ENCODE measurements at places on chromosomes 1 and 21. TPM values are rescaled to one million over a fixed set of nuclear protein-coding genes. Genes with fewer than 3 reads are reported as not detected.

DNA sequence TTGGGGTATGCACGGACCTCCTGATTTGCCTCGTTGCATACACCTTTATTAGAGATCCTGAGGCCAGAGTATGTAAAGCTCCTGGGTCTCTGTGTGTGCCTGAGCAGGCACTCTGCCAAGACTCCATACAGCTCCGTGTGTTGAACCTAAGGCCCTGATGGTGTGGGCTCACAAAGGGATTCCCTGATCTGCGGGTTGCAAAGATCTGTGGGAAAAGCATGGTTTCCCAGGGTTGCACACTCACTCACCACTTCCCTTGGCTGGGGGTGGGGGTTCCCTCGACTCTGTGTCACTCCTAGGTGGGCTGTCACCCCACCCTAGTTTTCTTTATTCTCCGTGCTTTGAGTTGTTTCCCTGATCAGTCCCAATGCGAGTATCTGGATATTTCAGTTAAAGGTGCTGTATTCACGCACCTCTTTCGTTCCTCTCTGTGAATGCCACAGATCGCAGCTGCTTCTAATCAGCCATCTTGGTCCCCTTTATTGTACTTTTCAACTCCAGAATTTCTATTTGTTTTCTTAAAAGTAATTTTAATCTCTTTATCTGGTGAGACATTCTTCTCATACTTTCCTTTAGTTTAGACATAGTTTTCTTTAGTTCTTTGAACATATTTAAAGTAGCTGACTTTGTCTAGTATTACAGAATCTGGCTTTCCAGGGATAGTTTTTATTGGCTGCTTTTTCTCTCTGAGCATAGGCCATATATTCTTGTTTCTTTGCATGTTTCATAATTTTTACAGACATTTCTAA lies 39.0 kb upstream of the F3 start:
- no peaks in the 10 kb centered on the region for H3K4me1 ChIP-seq
- H3K27ac ChIP-seq = no peak overlapping the region
- no peak overlapping the region for H3K4me3 ChIP-seq

GRCh38 chr1:37673920-37674319 lies 18.4 kb upstream of the CDCA8 start:
- H3K27ac ChIP-seq = peak overlapping the region; percentile 29
- peaks cover 21% of the 10 kb centered on the region for H3K4me1 ChIP-seq
- H3K4me3 ChIP-seq = peak overlapping the region; percentile 46
- H3K36me3 ChIP-seq = no peaks in the 10 kb centered on the region
- peaks cover 40% of the 10 kb centered on the region for H3K27me3 ChIP-seq
- peak; percentile 94 for DNase-seq

- H3K27me3 ChIP-seq = peaks cover 17% of the 10 kb centered on the region
- no peak overlapping the region for H3K4me3 ChIP-seq
- H3K27ac ChIP-seq = no peak overlapping the region
- H3K4me1 ChIP-seq = peaks cover 2% of the 10 kb centered on the region
- no peak for DNase-seq
- H3K36me3 ChIP-seq = no peaks in the 10 kb centered on the region
Measured at GRCh38 chr1:18989176-18989799, 32.8 kb upstream of the IFFO2 start.

CYP4Z1 gene
- not detected for total RNA-seq

GRCh38 chr21:42456457-42456856 lies 39.6 kb downstream of the RSPH1 start:
- no peaks in the 10 kb centered on the region for H3K36me3 ChIP-seq
- peak; percentile 83 for DNase-seq
- peaks cover 46% of the 10 kb centered on the region for H3K4me1 ChIP-seq
- H3K27ac ChIP-seq = peak overlapping the region; percentile 90

- H3K4me3 ChIP-seq = peak overlapping the region; percentile 77
- peak overlapping the region; percentile 99 for H3K27ac ChIP-seq
- peaks cover 73% of the 10 kb centered on the region for H3K4me1 ChIP-seq
- DNase-seq = no peak
Measured at GRCh38 chr1:40379785-40380452, 6.4 kb downstream of the SMAP2 start.

FCRL3 gene
- total RNA-seq = 0.05 TPM

DNA sequence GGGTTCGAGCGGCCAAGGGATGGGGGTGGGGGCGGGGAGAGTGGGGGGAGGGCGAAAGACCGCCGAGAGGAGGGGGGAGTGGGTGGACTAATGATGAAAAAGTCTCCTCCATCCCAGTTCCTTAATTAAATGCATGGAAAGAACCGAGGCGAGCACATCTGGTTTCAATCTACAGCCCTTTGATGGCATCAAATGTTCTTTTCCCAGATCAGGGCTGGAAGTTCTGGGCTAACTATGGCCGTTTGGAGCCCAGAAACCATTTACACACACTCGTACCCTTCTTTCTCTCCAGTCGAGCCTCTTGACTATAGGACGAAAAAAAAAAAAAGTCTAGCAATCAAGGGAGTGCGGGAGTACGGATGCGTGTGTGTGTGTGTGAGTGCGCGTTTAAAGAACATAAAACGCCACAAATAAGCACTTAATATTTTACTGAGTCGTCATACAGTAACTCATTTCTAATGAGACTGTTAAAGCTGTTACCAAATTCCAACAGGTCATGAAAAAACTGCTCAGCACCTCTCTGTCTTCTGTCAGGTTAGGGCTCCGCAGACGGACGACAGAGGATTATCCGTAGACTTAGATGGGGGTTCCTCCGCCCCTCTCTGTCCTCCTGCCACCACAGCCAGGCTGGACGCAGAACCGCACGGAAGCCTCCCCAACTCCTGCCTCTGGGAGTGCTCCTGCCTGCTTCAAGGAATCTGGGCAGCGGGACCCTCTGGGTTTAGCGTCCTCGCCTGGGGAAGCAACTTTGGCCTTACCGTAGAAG lies 2.1 kb upstream of the PRRX1 start:
- peaks cover 3% of the 10 kb centered on the region for H3K36me3 ChIP-seq
- no peak overlapping the region for H3K4me3 ChIP-seq
- H3K27ac ChIP-seq = no peak overlapping the region
- H3K4me1 ChIP-seq = peaks cover 5% of the 10 kb centered on the region
- H3K27me3 ChIP-seq = peaks cover 79% of the 10 kb centered on the region

- H3K4me1 ChIP-seq = peaks cover 8% of the 10 kb centered on the region
- DNase-seq = no peak
- H3K4me3 ChIP-seq = no peak overlapping the region
- no peak overlapping the region for H3K27ac ChIP-seq
Measured at GRCh38 chr1:87091425-87091824, 177.0 kb downstream of the HS2ST1 start.

- H3K27me3 ChIP-seq = no peaks in the 10 kb centered on the region
- H3K4me1 ChIP-seq = no peaks in the 10 kb centered on the region
- no peaks in the 10 kb centered on the region for H3K36me3 ChIP-seq
- no peak for DNase-seq
- no peak overlapping the region for H3K27ac ChIP-seq
- H3K4me3 ChIP-seq = no peak overlapping the region
Measured at GRCh38 chr1:213287987-213288386, 236.9 kb downstream of the RPS6KC1 start.

OR6K6 gene
- total RNA-seq = not detected

- no peaks in the 10 kb centered on the region for H3K27me3 ChIP-seq
- H3K27ac ChIP-seq = no peak overlapping the region
- H3K4me1 ChIP-seq = no peaks in the 10 kb centered on the region
Measured at GRCh38 chr1:176541663-176542062, 78.7 kb downstream of the PAPPA2 start.

GRCh38 chr1:176939993-176940392 lies 224.5 kb downstream of the ASTN1 start:
- no peaks in the 10 kb centered on the region for H3K4me1 ChIP-seq
- DNase-seq = no peak
- H3K27ac ChIP-seq = no peak overlapping the region
- H3K27me3 ChIP-seq = no peaks in the 10 kb centered on the region
- H3K4me3 ChIP-seq = no peak overlapping the region

FAM167B gene
- total RNA-seq = 0.57 TPM

NLRP3 gene
- total RNA-seq = 0.16 TPM

GRCh38 chr1:160711602-160712311 lies at the start of gene CD48:
Gene CD48 (minus strand): TSS chr1:160711822. CDS start chr1:160711763, 59 bp downstream.
- DNase-seq = peak; percentile 85
- peaks cover 26% of the 10 kb centered on the region for H3K4me1 ChIP-seq
- H3K36me3 ChIP-seq = no peaks in the 10 kb centered on the region
- H3K4me3 ChIP-seq = no peak within 1 kb of the TSS
- no peaks in the 10 kb centered on the region for H3K27me3 ChIP-seq
- H3K27ac ChIP-seq = no peak within 1 kb of the TSS

ETNK2 gene
- not detected for total RNA-seq

- DNase-seq = no peak
- H3K27ac ChIP-seq = no peak overlapping the region
- no peaks in the 10 kb centered on the region for H3K36me3 ChIP-seq
Measured at GRCh38 chr1:216416488-216416887, 6.8 kb downstream of the USH2A start.

DNA sequence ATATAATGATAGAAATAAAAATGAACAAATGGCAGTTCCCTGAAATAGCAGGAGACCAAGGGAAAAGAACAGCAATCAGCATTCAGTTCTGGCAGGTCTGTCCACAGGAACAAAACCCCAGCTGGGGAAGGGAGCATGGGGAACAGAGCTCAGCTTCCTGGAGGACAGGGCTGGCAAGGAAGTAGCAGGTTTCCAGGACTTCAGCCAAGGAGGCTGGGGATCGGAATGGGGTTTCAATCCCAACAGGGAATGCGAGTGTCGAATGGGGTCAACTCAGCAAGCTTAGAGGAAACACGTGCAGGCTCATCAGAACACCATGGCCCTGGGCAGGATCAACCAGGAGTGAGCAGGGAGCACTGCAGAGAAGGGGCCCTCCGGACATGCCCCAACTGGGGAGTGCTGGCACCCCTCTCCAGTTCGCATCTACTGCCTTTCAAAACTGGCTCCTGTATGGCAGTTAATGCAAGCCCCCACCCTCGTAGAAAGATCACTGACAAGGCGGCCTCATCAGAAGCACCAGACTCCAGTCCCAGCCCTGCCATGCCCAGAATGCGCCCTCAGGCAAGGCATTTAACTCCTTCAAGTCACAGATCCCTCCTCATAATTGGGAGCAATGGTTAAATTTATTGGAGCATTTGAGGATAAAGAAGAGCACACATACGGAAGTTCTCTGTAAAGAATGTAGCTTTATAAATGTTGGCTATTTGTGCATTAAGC lies 72.4 kb downstream of the SEC16B start:
- no peak overlapping the region for H3K27ac ChIP-seq
- H3K27me3 ChIP-seq = no peaks in the 10 kb centered on the region
- H3K4me1 ChIP-seq = no peaks in the 10 kb centered on the region
- no peaks in the 10 kb centered on the region for H3K36me3 ChIP-seq

CRP gene
- not detected for total RNA-seq

PTGFR gene
- not detected for total RNA-seq

DNA sequence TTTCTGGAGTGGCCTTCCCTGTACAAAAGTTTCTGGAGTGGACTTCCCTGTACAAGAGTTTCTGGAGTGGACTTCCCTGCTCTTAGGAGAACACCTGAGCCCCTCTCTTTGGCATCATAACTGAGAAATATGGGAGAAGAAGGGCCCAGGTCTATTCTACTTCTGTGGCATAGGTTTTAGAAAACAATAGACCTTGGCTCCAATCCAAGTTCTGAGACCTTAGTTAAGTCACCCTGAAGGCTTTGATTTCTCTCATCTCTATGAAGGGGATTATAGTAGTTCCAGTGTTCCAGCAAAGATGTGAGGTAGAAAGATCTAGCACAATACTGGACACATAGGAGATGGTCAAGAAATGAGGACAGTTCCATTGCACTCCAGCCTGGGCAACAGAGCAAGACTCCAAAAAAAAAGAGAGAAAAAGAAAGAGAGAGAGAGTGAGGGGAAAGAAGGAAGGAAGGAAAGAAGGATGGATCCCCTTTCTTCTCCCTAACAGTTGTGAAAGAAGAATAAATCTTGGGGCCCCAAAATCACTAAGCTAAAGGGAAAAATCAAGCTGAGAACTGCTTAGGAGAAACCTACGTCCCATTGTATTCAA lies 13.3 kb upstream of the EIF4G3 start:
- no peak overlapping the region for H3K27ac ChIP-seq
- DNase-seq = no peak
- H3K4me1 ChIP-seq = peaks cover 2% of the 10 kb centered on the region
- H3K36me3 ChIP-seq = no peaks in the 10 kb centered on the region
- peaks cover 10% of the 10 kb centered on the region for H3K27me3 ChIP-seq
- no peak overlapping the region for H3K4me3 ChIP-seq

- no peaks in the 10 kb centered on the region for H3K4me1 ChIP-seq
- H3K4me3 ChIP-seq = no peak overlapping the region
- H3K36me3 ChIP-seq = no peaks in the 10 kb centered on the region
- no peak for DNase-seq
- H3K27ac ChIP-seq = no peak overlapping the region
Measured at GRCh38 chr1:240936911-240937668, 325.1 kb upstream of the GREM2 start.

DNA sequence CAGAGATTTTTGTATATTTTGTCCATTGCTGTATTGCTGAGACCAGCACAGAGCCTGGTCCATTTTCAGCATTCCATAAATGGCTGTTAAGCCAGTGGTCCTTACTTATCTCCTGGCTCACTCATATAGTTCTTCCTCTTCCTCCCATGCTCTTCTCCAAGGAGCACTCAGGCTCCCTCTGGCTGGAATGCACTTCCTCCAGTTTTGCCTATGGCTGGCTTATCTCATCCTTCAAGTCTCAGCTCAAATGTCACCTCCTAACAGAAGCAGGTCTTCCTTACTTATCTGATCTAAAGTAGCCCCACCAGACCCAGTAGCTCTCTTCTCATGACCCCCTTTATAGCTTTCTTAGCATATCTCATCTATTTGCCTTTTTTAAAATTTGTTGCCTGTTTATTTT lies 146.9 kb downstream of the SLC30A10 start:
- no peak for DNase-seq
- H3K4me1 ChIP-seq = no peaks in the 10 kb centered on the region
- no peaks in the 10 kb centered on the region for H3K27me3 ChIP-seq
- H3K36me3 ChIP-seq = no peaks in the 10 kb centered on the region

DNA sequence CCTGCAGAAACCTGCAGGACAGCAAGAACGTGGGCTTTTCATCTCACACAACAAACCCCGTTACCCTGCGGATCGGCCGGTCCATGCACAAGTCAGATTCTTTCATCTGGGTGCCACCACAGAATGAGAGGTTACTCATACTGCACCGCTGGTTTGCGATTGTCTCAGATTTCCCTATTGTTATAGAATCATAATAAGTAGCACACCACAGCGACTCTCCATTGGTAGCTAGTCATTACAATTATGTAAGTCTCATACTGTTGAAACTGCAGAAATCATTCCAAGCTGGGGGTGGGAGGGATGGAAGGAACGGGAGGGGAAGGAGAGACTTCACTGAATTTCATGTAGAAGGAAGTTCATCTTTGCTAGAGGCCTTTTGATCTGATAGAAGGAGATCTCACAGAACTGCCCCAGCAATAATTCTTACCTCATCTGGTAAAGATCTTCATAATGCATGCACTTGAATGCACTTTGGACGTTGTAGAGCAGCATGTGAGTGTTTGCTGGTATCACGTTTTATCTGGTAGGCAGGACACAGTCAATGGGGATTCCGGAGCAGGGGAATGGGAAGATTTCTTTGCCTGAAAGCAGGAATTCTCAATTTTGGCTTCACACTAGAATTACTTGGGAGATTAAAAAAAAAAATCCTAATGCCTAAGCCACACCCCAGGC lies 221.1 kb downstream of the KIF26B start:
- no peak for DNase-seq
- H3K27ac ChIP-seq = no peak overlapping the region
- no peaks in the 10 kb centered on the region for H3K27me3 ChIP-seq
- no peaks in the 10 kb centered on the region for H3K36me3 ChIP-seq
- H3K4me1 ChIP-seq = peaks cover 17% of the 10 kb centered on the region

GRCh38 chr1:54716299-54717047 lies 812 bp downstream of the TTC4 start:
- peak overlapping the region; percentile 93 for H3K27ac ChIP-seq
- H3K4me3 ChIP-seq = peak overlapping the region; percentile 96
- H3K4me1 ChIP-seq = peaks cover 23% of the 10 kb centered on the region
- H3K36me3 ChIP-seq = peaks cover 31% of the 10 kb centered on the region

GRCh38 chr1:93516164-93516563 lies 68.2 kb downstream of the FNBP1L start:
- H3K27me3 ChIP-seq = peaks cover 8% of the 10 kb centered on the region
- no peak for DNase-seq

Measured in activated CD4-positive, alpha-beta T cell treated with anti-CD3 and anti-CD28 coated beads, Interleukin-2, amount 10 ng/mL, durations not matched to agents 24 days and 14 days (primary cell).